ENCODE measurements at places on chromosomes 11 and 22.

GRCh38 chr22:27129266-27129665 lies 471.9 kb downstream of the MIAT start:
- DNase-seq: no peak

DNA sequence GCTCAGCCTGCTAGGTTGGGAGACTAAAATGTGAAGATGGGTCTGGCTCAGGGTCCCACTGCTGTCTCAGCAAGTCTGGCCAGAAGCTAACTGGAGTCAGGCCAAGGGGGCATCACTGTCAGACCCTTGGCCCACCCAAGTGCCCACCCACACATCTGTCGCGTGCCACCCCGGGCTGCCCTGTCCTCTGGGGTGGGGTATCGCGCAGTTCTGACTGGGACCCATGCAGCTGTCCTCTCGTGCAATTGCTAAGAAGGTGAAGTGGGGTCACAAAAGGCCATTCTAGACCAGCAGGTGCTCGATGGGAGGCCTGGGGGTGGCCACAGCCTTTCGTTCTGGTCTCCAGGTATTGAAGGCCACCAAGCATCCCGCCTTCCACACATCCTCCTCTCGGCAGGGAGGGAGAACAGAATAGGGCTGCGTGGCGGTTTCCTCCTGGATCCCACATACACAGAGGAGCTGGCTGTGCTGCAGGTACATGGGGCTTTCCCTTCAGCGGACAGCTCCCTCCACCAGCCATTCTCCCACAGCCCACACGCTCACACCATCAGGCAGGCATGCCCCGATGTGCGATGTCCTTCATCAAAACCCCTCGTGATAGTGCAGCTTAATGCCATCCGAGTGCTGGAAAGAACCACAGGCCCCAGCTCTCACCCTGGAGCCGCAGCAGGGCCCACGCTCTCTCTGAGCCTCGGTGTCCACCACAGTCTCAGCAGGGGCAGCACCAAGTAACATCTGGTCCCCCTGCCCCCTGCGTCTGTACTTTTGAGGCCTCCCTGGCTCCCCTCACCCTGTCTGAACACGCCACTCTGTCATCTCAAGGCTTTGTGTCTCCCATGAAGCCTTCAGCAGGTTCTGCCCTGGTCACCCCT lies 37.6 kb downstream of the SHANK2 start:
- DNase-seq: no peak

GRCh38 chr11:35619116-35619854 lies 1.0 kb downstream of the FJX1 start:
- peak; percentile 28 for DNase-seq

GRCh38 chr22:25282346-25282670 lies 62.9 kb downstream of the CRYBB2 start:
- DNase-seq: no peak

DNA sequence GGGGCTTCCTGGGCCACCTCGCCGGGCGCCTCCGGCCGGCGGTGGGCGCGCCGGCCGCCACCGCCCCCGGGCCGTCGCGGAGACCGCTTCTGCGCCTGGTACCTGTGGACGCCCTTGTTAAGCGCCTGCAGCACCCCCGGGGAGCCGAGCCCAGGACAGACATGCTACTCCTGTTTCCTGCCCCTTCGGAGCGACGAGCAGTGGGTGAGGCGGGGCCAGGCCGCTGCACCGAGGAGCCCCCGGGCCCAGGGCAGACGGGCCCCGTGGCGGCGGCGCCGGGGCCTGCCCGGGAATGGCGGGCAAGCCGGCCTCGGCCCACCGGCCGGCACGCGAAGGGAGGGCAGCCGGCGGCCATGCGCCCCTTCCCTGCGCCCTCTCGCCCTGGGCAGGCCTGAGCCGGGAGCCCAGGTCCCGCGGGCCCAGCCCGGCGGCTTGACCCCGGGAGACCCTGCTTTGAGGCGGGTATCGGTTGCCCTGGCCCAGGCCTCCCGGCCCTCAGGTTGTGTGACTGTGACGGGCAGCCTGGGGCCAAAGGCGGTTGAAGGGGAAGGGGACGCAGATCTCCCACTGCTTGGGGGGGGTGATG lies 789 bp upstream of the KDM2A start:
- DNase-seq: peak; percentile 32

GRCh38 chr11:117986981-117987574 lies 884 bp downstream of the IL10RA start:
- DNase-seq: peak; percentile 49

DNA sequence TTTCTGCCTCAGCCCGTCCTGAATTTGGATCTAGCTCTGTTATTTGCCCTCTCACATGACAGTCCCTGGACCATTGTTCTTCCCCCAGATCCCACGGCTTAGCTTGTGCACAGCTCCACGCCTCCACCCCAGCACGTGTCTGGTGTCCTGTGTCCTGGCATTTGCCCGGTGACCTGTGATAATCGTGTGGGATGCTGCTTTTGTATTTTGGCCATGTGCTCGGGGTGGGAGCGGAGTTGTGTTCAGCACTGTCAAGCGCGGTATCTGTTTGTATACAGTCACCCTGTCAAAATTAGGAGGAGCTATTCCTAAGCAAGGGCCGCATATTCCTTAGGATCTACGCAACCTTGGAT lies 11.9 kb downstream of the ADAMTS8 start:
- no peak for DNase-seq

DNA sequence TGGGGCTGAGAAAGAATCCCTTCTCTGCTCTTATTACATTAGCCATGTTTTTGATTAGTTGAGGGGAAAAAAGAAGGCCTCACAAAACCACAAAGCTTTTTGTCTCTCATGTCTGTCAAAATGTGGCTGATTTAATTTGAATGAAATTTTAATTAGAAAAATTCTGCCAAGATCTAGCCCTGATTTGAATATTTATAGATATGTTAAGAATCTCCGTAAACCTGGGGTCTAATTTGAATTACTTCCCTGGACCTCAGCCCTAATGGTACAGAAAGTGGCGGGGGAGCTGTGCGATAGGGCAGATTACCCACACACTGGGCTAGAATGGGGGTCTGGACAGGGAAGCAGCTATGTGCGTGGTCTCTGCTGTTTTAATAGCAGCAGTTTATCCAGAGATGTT lies 141.3 kb upstream of the TTC12 start:
- DNase-seq: no peak

DNA sequence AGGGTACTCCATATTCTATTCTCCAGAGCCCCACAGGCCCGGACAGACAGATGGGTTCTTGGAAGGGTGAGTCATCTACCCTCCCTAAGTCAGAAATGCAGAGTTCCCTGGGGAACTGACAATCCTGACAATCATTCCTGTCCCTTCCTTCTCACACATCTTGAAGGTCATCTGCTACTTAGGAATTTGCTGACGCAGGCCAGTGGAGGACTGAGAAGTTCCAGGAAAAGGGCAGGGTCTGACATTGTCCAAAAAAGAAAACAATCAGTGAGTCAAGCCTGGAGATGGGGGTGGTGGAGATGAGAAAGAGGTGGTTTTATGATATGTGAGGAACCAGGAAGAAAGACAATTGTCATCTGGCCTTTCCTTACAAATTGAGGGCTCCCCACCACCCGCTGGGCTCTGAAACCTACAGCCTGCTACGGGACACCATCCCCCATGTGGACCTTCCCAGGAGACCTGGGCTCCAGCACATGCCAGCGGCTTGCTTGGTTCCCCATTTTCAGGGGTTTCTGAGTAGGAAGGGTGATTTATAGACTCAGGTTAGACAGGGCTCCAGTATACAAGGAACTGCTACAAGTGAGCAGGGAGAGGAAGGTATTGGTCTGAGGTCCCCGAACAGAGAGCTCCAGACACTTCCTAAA lies 12.9 kb downstream of the CD59 start:
- no peak for DNase-seq

- DNase-seq: no peak
Measured at GRCh38 chr22:37519268-37520195, at the start of gene CARD10. CARD10 (minus strand) TSS chr22:37519415; CDS start chr22:37519200, 215 bp downstream.

DNA sequence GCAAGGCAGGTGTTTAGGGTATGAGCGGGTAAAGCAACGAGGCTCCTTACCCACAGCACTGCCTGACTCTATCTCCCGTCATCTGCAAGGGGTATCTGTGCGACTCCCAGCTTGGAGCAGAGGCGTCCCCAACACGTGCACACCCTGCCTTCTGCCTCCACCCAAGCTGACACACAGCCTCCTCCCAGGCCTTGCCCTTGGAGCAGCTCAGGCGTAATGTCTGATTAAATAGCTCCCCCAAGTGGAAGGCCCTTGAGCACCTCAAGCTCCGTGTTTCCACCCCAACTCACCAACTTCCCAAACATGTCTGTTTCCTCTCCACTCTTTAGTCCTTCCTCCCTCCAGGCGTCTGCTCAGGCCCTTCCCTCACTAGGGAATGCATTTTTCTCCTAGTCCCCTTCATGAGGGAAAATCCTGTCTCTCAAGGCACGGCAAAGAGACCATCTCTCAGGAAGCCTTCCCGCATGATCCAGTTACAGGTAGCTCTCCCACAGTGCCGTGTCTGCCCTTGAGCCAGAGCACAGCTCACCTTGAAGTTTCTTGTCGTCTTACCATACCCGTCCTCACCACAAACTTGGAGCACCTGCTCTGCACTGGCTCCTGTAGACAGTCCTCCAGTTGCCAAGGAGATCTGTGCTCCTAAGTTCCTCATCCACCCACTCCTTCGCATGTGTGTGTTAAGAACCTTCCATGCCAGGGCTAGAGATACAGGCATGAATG lies 15.8 kb downstream of the CYB5R2 start:
- DNase-seq: peak; percentile 89

DNA sequence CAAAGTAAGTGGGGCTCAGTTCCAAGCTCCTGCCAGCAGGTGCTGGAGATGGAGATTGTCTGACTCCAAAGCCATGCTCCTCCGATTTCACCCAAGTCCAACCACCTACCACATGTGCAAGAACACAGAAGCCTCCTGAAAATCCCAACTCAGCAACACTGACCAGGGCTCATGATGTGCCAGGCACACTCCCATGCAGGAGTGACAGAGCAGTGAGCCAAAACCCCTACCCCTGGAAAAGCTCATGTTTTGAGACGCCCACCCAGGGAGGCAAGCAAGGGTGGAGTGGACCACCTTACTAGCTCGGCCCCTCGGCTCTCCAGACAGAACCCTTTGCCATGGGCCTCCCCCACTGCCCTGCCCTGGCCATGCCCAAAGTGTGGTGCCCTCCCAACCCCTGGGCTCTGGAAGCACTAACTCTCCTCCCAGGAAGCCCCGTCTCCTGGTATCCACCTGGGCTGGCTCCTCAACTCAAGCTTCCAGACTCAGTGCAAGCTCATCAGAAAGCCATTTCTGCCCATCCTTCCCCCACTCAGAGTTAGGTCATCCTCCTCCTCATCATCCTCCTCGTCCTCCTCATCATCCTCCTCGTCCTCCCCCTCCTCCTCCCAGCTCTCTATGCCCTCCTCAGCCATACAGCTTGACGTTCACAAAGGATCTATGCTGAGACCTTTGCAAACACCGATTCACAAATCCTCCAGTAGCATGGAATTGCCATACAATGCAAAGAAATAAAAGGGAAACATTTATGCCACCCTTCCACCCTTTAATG lies 154.9 kb downstream of the MPPED1 start:
- no peak for DNase-seq

DNA sequence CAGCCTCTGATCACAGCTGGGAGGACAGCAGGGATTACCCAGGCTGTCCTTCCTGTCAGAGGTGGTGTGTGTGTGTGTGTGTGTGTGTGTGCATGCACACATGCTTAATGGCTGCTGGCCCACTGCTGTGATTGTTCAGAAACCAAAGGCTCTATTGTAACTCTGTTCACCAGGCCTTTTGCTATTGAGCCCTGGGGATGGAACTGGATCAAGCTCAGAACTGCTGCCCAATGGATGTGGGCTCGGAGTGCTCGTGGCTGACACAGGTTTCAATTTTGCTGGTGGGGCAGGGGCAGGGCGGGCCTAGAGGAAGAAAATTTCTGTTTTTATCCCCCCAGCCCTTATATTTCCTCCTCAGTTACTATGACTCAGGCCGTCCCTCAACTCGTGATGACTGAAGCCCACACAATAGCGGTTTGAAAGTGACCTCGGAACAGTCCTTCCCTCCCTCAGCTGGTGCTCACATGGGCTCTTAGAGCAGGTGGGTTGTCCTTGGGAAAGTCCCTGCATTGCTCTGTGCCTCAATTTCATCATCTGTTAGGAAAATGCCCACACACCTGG lies 359.3 kb downstream of the TENM4 start:
- DNase-seq: peak; percentile 83

DNA sequence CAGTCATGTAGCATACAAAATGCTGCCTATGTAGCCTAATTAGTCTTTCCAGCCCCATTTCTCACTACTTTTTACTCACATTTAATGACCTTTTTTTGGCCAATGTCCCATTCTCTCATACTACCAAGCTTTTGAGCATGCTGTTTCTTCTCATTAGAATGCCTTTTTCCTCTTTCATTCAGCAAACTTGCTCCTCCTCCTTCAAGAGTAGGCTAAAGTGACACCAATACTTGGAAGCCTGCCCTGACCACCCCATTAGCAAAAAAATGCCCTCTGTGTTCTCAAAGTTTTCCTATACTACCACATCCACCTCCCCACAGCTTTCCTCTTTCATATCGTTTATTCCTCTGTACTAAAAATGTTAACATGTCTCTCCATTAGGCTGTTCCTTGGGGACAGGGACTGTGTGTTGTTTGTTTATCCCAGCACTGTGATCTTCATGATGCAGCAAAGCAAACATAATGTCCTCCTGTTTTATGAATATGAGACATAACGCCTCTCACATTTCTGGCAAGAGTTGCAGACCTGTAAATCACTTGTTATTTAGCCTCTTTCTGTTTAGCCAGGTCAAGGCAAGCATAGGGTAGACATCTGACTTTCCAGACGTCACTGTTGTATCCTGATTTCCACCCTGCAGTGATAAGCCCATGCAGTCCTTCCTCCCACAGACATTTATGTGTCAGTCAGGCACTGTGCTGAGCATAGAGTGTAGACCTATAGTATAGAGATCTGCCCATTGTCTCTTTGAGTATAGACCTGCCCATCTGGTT lies 62.0 kb upstream of the UCP3 start:
- DNase-seq: no peak

- no peak for DNase-seq
Measured at GRCh38 chr11:68167474-68167873, 45.6 kb downstream of the KMT5B start.

GRCh38 chr11:47986742-47987141 lies 6.4 kb downstream of the PTPRJ start:
- DNase-seq: no peak

DNA sequence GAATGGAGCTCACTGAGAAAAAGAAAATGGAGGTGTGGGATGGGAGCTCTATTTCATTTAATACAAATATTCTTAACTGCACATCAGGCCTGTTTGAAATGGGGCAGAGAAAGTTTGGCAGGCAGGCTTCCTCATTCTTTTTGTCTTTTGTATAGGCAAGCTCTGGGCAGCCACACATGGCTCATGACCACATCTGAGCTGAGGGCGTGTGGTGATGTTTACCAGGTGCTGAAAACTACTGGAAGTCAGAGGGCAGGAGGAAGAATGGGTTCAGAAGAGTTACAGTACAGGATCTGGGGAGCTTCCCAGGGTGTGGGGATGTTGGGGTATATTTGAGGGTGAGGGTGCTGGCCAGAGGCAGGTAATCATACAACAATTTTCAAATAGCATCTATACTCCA lies 66.3 kb upstream of the NAV2 start:
- no peak for DNase-seq
